ENCODE measurements at places on chromosomes 11 and 22. TPM values are rescaled to one million over a fixed set of nuclear protein-coding genes. Genes with fewer than 3 reads are reported as not detected.

DNA sequence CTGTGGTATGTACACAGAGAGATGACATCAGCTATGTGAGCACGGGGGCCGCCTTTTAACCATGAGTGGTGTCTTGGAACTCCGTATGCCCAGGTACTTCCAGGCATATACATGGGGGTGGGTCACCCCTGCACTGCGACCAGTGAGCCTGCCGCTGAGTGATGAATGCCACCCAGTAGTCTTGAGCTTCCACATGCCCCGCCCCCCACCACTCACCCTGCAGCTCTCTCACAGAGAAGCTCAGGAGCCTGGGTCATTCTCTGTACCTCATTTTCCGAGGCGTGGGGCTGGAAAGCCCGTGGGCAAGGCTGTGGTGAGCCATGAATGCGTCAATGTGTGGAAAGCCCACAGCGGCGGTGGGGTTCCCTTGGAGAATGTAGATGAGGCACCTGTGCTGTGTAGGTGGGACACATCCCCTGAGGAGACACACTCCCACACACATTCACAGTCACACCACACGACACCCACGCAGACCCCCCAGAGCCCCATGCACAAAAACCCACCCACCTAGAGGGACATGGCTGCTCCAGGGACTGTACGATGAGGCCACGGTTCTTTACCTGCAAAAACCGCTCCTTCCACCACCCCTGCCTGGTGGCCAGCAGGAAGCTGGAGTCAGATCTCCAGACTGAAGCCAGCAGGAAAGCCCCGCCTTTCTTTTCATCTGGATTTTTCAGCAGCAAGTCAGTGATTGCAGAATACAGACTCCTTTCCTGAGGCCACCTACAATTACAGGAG lies 67.6 kb downstream of the PIWIL3 start:
- no peaks in the 10 kb centered on the region for H3K27me3 ChIP-seq
- no peak overlapping the region for H3K4me3 ChIP-seq
- peaks cover 5% of the 10 kb centered on the region for H3K4me1 ChIP-seq
- H3K36me3 ChIP-seq, result no peaks in the 10 kb centered on the region
- H3K27ac ChIP-seq, result no peak overlapping the region

GRCh38 chr11:32698579-32698978 lies 95.9 kb downstream of the CCDC73 start:
- H3K4me1 ChIP-seq, result no peaks in the 10 kb centered on the region
- H3K27ac ChIP-seq, result no peak overlapping the region
- DNase-seq, result no peak
- H3K27me3 ChIP-seq, result no peaks in the 10 kb centered on the region

GRCh38 chr22:45964926-45965527 lies 11.9 kb downstream of the WNT7B start:
- no peak overlapping the region for H3K27ac ChIP-seq
- peaks cover 15% of the 10 kb centered on the region for H3K27me3 ChIP-seq
- no peak for DNase-seq

- no peak overlapping the region for H3K27ac ChIP-seq
- no peaks in the 10 kb centered on the region for H3K36me3 ChIP-seq
- no peak overlapping the region for H3K4me3 ChIP-seq
- no peaks in the 10 kb centered on the region for H3K27me3 ChIP-seq
- H3K4me1 ChIP-seq, result peaks cover 20% of the 10 kb centered on the region
These were observed 3.3 kb upstream of the CRYBB3 start for GRCh38 chr22:25196326-25196725.

DNA sequence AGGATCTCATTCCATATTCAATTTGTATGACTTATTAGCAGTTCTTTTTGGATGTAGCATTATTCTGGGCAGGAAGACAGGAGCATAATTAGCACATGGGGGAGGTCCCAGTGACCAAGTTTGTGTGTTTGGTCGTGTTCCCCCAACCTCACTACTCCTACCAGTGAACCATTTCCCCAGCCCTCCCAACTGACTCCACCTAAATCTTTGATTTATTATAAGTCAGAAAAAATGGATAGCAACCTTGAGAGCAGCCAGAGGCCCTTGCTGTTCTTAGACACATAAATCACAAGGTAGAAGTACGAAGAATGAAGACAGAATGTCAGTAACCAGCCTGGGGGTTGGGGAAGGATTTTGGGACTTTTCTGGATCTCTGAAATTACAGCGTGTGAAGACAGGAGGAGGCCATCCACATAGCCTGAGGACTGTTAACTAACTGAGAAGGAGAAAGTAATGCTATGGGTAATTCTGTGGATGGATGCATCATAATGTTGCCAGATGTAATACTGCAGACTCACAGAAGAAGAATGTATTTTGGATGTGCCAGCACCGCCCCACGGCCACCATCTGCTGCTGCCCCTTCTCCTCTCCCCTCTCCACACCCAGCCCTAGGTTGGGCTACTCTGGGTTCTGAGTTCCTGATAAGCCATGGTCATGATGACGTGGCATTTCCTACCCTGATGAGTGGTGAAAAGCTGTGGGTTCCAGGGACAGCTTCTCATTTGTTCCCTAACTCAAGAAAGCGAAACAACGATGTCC lies 124.3 kb upstream of the TTC12 start:
- H3K4me3 ChIP-seq, result no peak overlapping the region
- no peaks in the 10 kb centered on the region for H3K36me3 ChIP-seq
- H3K4me1 ChIP-seq, result peaks cover 26% of the 10 kb centered on the region
- H3K27me3 ChIP-seq, result no peaks in the 10 kb centered on the region

Gene CDKN1C
- total RNA-seq, result 47.8 TPM

DNA sequence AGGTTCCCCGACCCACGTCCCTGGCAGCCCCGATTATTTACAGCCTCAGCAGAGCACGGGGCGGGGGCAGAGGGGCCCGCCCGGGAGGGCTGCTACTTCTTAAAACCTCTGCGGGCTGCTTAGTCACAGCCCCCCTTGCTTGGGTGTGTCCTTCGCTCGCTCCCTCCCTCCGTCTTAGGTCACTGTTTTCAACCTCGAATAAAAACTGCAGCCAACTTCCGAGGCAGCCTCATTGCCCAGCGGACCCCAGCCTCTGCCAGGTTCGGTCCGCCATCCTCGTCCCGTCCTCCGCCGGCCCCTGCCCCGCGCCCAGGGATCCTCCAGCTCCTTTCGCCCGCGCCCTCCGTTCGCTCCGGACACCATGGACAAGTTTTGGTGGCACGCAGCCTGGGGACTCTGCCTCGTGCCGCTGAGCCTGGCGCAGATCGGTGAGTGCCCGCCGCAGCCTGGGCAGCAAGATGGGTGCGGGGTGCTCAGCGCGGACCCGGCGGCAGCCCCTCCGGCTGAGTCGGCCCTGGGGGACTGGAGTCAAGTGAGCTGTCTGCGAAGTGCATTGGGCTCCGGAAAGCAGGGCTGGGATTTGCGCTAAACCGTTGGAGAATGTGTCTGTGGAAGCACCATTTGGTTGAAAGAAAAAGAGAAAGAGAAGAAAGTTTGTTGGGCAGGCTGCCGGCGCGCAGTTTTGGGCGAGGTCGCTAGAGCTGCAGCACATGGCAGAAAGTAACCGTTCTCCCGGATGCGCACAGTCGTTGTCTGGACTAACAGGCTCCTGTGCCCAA lies at the start of gene CD44:
CD44 (plus strand) TSS at position 229 of the 779 bp plus-strand sequence; CDS start at position 362, 133 bp downstream.
- H3K36me3 ChIP-seq, result no peaks in the 10 kb centered on the region
- H3K4me1 ChIP-seq, result peaks cover 5% of the 10 kb centered on the region
- H3K4me3 ChIP-seq, result peak within 1 kb of the TSS; percentile 66

- no peaks in the 10 kb centered on the region for H3K27me3 ChIP-seq
- H3K27ac ChIP-seq, result no peak overlapping the region
- DNase-seq, result peak; percentile 60
- H3K4me1 ChIP-seq, result peaks cover 30% of the 10 kb centered on the region
- peak overlapping the region; percentile 86 for H3K4me3 ChIP-seq
- no peaks in the 10 kb centered on the region for H3K36me3 ChIP-seq
These were observed 3.3 kb downstream of the NPAT start for GRCh38 chr11:108218912-108219783.

GRCh38 chr22:35422936-35423335 lies 23.0 kb downstream of the MCM5 start:
- no peak overlapping the region for H3K4me3 ChIP-seq
- H3K27ac ChIP-seq, result no peak overlapping the region
- no peaks in the 10 kb centered on the region for H3K36me3 ChIP-seq
- peaks cover 29% of the 10 kb centered on the region for H3K4me1 ChIP-seq
- H3K27me3 ChIP-seq, result no peaks in the 10 kb centered on the region

Gene CRYBB3
- total RNA-seq, result 0.19 TPM

GRCh38 chr11:7436657-7437056 lies 48.6 kb upstream of the OLFML1 start:
- H3K4me3 ChIP-seq, result no peak overlapping the region
- no peak overlapping the region for H3K27ac ChIP-seq
- no peaks in the 10 kb centered on the region for H3K4me1 ChIP-seq
- H3K27me3 ChIP-seq, result no peaks in the 10 kb centered on the region
- DNase-seq, result no peak
- H3K36me3 ChIP-seq, result no peaks in the 10 kb centered on the region

DNA sequence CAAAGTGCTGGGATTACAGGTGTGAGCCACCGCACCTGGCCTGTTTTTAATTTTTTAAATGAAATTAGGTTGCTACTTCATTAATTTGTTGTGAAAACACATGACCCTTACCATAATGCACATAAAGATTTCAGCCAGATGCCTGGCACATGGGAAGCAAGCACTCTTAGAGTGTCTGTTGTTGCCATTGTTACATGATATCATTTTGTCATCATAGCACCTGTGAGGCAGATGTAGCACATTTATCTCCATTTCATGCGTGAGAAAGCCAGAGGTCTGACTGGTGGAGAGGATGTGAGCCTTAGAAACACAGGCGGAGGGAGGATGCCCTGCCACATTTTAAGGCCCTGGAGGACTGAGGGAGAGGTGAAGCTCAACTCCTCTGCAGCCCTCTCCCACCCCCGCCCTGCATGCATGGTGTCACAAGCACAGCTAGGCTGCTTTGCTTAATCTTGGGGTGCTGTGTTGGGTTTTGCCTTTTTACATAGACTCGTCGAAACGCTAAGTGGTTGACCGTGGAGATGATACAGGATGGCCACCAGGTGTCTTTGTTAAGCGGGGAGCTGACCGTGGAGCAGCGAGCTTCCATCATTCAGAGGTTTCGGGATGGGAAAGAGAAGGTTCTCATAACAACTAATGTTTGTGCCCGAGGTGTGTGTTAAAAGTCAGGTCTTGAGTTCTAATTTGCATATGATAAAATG lies 14.0 kb downstream of the DDX25 start:
- no peak for DNase-seq
- H3K27ac ChIP-seq, result no peak overlapping the region
- no peaks in the 10 kb centered on the region for H3K36me3 ChIP-seq
- no peaks in the 10 kb centered on the region for H3K4me1 ChIP-seq

Gene FOLH1
- total RNA-seq, result not detected

GRCh38 chr11:128720522-128720985 lies 26.7 kb downstream of the FLI1 start:
- peak; percentile 68 for DNase-seq
- no peak overlapping the region for H3K4me3 ChIP-seq
- H3K36me3 ChIP-seq, result no peaks in the 10 kb centered on the region
- H3K27ac ChIP-seq, result no peak overlapping the region
- peaks cover 33% of the 10 kb centered on the region for H3K27me3 ChIP-seq

DNA sequence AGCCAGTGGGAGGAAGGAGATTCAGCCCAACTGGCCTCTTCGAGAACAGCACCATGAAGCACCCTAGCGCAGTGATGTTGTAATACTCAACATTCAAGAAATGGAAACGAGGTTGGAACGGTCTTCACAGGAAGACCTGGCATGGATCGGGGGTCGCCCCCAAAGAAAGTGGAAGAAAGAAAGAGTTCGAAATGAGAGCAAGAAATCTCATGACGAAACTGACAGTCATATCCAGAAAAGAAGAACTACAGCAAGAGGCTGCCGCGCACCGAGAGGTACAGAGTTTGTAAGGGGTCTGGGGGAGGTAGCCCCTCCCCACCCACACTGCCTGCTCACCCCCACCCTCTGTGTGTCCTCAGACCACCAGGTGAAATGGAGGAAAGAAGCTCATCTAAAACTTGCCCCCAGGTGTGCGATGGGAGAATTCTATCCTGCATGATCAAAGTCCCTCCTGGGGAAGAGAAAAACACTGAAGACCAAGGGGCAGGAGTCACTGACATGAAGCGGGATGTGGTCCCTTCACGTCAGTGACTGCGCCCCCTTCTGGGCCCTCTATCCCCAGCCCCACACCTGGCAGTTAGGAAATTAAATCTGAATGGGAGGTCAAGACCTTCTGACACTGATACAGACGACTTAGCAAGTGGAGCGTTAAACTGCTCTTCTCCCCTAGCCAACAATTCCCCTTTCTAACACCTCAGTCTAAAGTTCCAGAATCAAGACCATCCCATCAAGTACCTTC lies 52.9 kb upstream of the SPATA19 start:
- H3K27ac ChIP-seq, result no peak overlapping the region
- peak; percentile 24 for DNase-seq
- no peak overlapping the region for H3K4me3 ChIP-seq
- H3K27me3 ChIP-seq, result no peaks in the 10 kb centered on the region
- no peaks in the 10 kb centered on the region for H3K36me3 ChIP-seq

GRCh38 chr11:90840071-90840470 lies 617.2 kb upstream of the CHORDC1 start:
- H3K36me3 ChIP-seq, result no peaks in the 10 kb centered on the region
- no peaks in the 10 kb centered on the region for H3K27me3 ChIP-seq
- H3K4me3 ChIP-seq, result no peak overlapping the region

DNA sequence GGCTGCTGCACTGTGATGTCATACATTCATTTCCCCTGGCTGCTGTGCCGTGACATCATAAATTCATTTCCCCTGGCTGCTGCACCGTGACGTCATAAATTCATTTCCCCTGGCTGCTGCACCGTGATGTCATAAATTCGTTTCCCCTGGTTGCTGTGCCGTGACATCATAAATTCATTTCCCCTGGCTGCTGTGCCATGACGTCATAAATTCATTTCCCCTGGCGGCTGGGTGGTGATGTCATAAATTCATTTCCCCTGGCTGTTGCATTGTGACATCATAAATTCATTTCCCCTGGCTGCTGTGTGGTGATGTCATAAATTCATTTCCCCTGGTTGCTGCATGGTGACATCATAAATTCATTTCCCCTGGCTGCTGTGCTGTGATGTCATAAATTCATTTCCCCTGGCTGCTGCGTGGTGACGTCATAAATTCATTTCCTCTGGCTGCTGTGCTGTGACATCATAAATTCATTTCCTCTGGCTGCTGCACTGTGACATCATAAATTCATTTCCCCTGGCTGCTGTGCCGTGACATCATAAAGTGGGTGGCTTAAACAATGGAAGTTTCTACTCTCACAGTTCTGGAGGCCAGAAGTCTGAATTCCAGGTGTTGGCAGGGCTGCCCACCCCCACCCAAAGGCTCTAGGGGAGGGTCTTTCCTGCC lies 301.1 kb downstream of the SHANK2 start:
- no peak for DNase-seq
- no peaks in the 10 kb centered on the region for H3K27me3 ChIP-seq
- no peaks in the 10 kb centered on the region for H3K36me3 ChIP-seq
- H3K27ac ChIP-seq, result no peak overlapping the region
